ENCODE measurements at places on chromosomes 1 and 21.

- no peak for DNase-seq
Observed at GRCh38 chr1:43337588-43337987, at the start of gene MPL. Gene MPL (plus strand): TSS chr1:43337818. CDS start chr1:43337849, 31 bp downstream.

DNA sequence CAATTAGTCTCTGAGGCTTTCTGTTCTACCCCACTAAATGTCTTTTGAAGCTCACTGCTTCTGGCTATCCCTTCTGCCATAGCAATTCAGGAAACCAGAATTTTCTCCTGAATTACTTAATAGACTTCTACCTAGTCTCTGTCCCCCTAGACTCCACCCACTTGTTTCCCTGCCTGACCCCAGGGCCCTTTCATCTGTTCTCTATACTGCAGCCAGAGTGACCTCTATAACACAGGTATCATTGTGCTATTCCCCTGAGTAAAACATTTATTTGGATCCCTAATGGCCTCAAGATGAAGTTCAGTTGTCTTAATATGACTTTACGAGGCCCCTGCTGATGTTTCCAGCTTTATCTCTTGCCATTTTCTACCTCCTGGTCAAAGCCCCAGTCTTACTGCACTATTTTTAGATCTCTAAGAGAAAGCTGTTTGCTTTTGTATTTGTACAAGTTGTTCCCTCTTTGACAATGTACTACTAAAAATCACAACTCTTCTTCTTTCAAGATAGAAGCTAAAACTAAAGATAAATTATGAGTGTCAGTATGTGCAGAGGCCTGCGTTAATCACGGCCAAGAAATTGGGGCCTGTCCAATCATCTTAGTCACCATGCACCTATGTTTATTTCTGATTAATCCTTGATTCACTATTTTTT, 54.5 kb downstream of the ATP1B1 start:
- DNase-seq = peak; percentile 6

- peak; percentile 87 for DNase-seq
Observed at GRCh38 chr1:145849356-145850160, 4.1 kb downstream of the NUDT17 start.

DNA sequence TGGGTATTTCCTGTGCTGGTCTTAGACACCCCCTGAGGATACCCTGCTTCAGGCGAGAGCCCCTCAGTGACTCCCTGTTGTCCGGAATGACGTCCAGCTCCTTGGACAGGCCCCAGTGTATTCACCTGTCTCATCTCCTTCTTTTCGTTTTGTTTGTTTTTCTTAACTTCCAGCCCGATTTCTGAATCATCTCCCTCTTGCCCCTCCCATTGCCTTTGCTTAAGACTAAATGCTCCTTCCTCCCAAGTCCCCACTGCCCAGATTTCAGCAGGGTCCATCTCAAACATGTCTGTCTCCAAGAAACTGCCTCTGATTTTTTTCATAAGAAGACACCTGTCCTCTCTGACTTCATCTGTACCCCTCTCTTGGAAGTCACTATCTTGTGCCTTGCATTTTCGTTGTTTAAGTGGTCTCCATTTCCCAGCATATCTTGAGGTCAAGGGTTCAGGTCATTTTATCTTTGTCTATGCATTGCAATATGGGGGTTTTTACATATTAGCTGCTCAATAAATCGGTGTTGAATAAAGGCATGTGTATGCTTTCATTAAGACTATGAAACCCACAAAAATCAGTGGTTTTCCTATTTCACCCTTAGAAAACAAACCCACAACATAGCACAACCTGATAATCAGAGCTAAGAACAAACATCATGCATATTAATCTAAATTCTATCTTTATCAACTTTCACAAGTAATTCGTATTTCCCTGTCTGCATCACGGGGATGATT, 58.4 kb upstream of the LGALS8 start:
- no peak for DNase-seq

GRCh38 chr1:39833121-39833520, 44.5 kb upstream of the BMP8B start:
- peak; percentile 43 for DNase-seq

DNA sequence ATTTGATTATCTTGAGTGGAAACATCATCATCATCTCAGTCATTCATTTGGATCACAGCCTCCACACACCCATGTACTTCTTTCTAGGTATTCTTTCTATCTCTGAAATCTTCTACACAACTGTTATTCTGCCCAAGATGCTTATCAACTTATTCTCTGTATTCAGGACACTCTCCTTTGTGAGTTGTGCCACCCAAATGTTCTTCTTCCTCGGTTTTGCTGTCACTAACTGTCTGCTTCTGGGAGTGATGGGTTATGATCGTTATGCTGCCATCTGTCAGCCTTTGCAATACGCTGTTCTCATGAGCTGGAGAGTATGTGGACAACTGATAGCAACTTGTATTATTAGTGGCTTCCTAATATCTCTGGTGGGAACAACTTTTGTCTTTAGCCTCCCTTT, 19.3 kb downstream of the OR10R2 start:
- no peak for DNase-seq

- DNase-seq = peak; percentile 13
Observed at GRCh38 chr1:184945029-184945428, 29.3 kb downstream of the NIBAN1 start.

DNA sequence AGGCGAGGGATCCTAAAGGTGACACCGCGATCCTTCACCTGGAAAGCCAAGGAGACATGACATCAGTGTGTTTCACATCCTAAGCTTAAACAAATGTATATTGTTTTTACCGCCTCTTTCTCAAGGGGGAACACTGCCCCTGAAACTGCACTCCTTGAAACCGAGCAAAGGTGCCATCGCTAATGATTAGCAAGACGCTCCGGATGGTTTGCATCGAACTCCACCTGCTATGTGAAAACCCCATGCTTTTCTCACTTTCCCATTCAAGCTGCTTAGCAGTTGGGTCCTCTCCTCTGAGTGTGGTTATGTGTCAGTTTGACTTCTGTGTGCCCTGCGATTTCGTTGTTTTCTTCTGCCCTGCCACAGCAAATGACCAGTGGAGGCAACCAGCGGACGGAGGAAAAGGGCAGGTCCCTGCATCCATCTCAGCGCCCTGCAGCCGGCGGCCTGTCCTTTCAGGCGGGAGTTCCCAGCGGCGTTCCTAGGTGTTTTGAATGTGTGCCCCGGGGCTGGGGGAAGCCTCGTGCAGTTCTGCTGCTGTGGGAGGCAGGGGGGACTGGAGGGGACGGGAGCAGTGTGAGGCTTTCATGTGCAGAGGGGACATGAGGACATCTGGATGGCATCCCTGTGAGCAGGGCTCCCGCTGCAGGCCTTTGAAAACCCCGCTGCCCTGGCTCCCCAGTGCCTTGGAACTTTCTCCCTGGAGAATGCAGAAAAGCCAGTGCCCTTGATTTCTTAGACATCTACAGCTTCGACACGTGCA, 16.1 kb downstream of the ZBTB18 start:
- no peak for DNase-seq
